ENCODE measurements at places on chromosomes 4 and X.
A peak's percentile ranks its signal among the peaks of the same experiment; 100 is the strongest.

DNA sequence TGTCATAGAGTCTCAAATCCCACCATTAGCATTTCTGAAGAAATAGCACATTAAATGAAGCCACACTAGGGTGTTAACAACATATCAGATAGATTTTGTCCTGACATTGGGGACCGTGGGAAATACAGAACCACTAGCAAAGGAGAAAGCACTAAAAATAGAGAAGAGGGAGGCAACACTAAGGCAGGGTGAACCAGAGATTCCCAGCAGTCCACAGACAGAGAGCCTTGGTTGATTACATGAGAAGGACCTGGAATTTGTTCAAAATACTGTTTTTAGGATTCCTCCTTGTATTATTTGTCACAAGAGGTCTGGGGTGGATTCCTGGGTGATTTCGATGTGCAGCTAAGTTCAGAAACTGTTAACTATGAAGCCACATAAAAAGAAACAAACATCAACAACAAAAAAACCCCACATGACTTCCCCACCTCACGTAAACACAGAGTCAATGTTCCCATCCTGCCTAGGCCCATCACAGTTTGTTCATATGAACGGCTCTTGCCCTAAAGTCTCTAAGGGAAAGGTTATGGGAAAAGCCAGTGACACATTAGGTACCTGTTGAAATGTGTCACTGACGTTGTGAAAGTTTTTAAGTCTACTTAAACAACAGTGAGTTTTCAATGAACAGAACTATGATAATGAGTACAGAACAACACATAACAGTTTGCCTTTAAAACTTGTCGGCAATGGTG lies 23.6 kb upstream of the GRSF1 start:
- DNase-seq: no peak

GRCh38 chr4:18033111-18034085 lies 11.8 kb upstream of the LCORL start:
- DNase-seq: peak; percentile 86

- no peak for DNase-seq
Observed at GRCh38 chr4:153520801-153521329, 54.7 kb downstream of the TMEM131L start.

GRCh38 chrX:154485150-154486051 lies 1.0 kb downstream of the UBL4A start:
- DNase-seq: no peak

DNA sequence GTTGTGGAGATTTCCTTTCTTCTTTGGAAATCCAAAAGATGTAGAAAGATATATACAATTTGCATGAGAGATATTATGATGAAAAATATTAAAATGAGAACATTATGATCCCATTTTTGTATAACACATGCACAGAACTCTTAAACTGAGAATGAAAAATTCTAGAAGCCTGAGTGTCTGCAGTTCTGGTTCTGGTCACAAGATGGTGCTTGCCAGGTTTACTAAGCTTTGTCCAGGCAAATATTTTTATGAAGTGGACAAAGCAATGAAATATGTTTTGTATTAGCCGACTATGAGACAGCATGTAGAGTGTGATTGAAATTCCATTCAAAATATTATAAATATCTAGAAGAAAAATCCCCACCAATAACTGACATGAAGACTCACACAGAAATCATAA lies 2.2 kb downstream of the PWWP3B start:
- peak; percentile 22 for DNase-seq

GRCh38 chr4:26420438-26420837 lies 69.8 kb downstream of the CCKAR start:
- peak; percentile 47 for DNase-seq

- DNase-seq: peak; percentile 55
Observed at GRCh38 chrX:21153503-21153902, 220.7 kb upstream of the CNKSR2 start.

GRCh38 chr4:153083447-153083947 lies 120.7 kb upstream of the TRIM2 start:
- DNase-seq: peak; percentile 78

All from fibroblast of mammary gland (primary cell).